ENCODE measurements at places on chromosomes 5 and 9. TPM values are rescaled to one million over a fixed set of nuclear protein-coding genes. Genes with fewer than 3 reads are reported as not detected.

Gene CENPK
- 42.7 TPM for total RNA-seq

- H3K36me3 ChIP-seq = no peaks in the 10 kb centered on the region
- DNase-seq = no peak
- no peak overlapping the region for H3K4me3 ChIP-seq
- H3K4me1 ChIP-seq = no peaks in the 10 kb centered on the region
Measured at GRCh38 chr9:82192211-82192610, 203.6 kb downstream of the SPATA31D1 start.

DNA sequence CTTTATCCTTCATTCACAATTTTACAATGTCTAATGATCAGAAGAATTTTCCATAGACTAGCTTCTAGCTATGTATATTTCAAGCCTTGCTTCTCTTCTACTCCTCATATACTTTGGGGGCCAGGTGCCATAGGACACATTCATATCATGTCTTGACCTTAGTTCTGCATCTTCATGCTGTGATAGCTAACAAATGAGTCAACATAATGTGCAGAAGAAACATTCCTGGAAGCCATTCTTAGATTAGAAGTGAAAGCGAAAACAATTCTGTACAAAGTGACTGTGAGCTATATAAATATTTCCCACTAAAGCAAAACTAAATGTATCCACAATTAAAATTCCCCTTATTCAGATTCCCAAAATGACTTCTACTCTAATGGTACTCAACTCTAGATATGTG is 320.2 kb upstream of the NREP start:
- DNase-seq = no peak
- H3K27ac ChIP-seq = no peak overlapping the region
- no peaks in the 10 kb centered on the region for H3K4me1 ChIP-seq
- no peak overlapping the region for H3K4me3 ChIP-seq
- H3K36me3 ChIP-seq = no peaks in the 10 kb centered on the region
- no peaks in the 10 kb centered on the region for H3K27me3 ChIP-seq

GRCh38 chr9:97491216-97491999 is 10.1 kb upstream of the TMOD1 start:
- DNase-seq = no peak
- no peak overlapping the region for H3K27ac ChIP-seq
- no peak overlapping the region for H3K4me3 ChIP-seq
- no peaks in the 10 kb centered on the region for H3K36me3 ChIP-seq

GRCh38 chr9:2780326-2780725 is 63.0 kb downstream of the KCNV2 start:
- H3K36me3 ChIP-seq = peaks cover 28% of the 10 kb centered on the region
- no peak overlapping the region for H3K27ac ChIP-seq
- no peak overlapping the region for H3K4me3 ChIP-seq
- H3K4me1 ChIP-seq = no peaks in the 10 kb centered on the region

- no peak overlapping the region for H3K4me3 ChIP-seq
- H3K27ac ChIP-seq = no peak overlapping the region
- no peak for DNase-seq
- H3K36me3 ChIP-seq = no peaks in the 10 kb centered on the region
Measured at GRCh38 chr9:95373782-95374487, 56.4 kb upstream of the FANCC start.
